ENCODE measurements at places on chromosomes 6 and 20.

- DNase-seq: no peak
These were observed 13.8 kb downstream of the CCN5 start for GRCh38 chr20:44728801-44729443.

- DNase-seq: no peak
These were observed 91.0 kb downstream of the YTHDF1 start for GRCh38 chr20:63124782-63125580.

DNA sequence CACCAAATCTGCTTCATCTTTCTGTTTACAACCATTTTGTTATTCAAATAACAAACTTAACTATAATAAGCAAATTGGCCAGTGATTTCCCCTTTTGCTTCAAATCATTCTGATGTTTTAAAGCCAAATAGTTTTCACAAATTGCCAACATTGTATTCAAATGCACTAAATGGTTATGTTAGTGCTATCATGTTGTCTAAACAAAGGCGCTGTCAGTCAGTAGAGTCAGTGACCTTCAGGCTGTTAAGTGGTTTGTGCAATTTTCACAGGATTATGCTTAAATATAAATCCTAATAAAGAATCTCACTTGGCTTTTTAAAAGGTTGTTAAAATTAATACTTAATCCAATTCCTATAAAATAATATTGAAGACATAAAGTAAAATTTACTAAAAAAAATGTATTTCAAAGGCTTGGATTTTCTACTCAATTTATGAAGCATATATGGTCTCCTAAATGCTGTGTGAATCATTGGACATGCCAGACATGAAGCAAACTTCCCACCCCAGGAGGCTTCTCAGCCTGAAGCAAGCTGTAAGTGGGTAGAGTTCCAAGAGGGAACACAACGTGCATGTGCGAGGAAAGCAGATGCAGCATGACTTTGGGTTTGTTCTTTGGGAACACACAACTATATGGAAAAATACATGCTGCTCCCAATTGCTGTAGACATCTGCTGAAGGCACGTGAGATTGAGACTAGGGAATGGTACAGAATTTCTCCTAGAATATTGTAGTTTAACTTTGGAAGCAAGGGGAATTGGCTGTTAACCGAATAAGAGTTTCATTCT lies 54.9 kb downstream of the RSPO3 start:
- DNase-seq: no peak

GRCh38 chr6:3294921-3295871 lies 36.4 kb downstream of the PSMG4 start:
- DNase-seq: no peak

DNA sequence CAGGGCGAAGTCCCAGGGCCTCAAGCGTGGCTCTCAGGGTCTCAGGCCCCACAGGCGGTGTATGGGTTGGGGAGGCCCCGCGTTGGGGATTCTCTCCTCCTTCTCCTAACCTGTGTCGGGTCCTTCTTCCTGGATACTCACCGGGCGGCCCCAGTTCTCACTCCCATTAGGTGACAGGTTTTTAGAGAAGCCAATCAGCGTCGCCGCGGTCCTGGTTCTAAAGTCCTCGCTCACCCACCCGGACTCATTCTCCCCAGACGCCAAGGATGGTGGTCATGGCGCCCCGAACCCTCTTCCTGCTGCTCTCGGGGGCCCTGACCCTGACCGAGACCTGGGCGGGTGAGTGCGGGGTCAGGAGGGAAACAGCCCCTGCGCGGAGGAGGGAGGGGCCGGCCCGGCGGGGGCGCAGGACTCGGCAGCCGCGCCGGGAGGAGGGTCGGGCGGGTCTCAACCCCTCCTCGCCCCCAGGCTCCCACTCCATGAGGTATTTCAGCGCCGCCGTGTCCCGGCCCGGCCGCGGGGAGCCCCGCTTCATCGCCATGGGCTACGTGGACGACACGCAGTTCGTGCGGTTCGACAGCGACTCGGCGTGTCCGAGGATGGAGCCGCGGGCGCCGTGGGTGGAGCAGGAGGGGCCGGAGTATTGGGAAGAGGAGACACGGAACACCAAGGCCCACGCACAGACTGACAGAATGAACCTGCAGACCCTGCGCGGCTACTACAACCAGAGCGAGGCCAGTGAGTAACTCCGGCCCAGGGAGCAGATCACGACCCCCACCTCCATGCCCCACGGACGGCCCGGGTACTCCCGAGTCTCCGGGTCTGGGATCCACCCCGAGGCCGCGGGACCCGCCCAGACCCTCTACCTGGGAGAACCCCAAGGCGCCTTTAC lies at the start of gene HLA-G:
TSS of gene HLA-G (plus strand) at position 247 of the 892 bp plus-strand sequence. CDS start at position 267, 20 bp downstream.
- no peak for DNase-seq

DNA sequence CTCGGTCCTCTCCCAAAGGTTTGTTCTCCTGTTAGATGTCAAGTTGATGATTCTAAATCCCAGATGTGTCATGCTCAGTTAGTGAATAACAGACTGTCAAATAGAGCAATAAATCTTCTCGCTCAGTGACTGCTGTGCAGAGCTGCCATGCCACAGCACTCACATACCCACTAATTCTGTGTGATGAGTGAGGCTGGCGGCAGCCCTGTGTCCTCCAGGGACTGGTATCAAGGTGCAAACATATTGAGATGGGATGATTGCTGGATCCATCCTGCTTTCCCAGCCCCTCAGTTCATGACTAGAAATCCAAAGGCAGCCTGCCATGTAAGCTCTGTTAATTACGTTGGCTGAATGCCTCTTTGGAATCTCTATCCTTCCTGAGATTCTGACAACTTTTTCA lies 103.9 kb downstream of the OLIG3 start:
- DNase-seq: no peak

DNA sequence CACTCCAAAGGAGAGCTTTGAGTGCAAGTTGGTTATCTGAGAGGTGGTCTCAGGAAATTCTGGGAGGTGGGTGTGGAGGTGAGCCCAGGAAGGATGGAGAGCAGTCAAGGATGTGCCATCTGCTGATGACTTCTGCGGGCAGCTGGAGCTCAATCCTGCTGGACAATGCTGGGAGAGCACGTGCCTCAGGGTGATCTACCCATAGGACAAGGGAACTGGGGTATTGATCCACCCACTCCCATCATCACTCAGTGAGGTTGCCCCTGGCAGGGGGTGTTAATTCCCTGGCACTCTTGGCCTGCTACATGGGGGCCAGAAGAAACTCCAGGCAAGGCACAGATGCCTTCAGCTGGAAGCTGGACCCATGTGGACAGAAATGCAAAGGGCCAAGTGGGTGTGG lies 7.1 kb upstream of the ZBP1 start:
- DNase-seq: no peak

DNA sequence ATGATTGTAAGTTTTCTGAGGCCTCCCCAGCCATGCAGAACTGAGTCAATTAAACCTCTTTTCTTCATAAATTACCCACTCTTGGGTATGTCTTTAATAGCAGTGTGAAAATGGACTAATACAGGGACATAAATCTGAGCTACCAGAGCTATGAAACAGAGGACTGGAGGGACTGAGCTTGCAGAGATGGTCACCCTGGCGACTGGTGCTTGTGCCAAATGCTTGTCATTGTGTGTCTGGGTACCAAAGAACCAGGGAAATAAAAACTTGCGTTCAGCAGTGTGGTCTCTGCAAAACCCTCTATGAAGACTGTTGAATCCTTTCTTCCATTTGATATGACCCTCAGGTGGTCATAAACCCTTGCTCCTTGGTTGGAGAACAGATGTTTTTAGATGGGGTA lies 105.1 kb upstream of the PRL start:
- DNase-seq: no peak

GRCh38 chr6:54730767-54731630 lies 115.6 kb upstream of the FAM83B start:
- no peak for DNase-seq

DNA sequence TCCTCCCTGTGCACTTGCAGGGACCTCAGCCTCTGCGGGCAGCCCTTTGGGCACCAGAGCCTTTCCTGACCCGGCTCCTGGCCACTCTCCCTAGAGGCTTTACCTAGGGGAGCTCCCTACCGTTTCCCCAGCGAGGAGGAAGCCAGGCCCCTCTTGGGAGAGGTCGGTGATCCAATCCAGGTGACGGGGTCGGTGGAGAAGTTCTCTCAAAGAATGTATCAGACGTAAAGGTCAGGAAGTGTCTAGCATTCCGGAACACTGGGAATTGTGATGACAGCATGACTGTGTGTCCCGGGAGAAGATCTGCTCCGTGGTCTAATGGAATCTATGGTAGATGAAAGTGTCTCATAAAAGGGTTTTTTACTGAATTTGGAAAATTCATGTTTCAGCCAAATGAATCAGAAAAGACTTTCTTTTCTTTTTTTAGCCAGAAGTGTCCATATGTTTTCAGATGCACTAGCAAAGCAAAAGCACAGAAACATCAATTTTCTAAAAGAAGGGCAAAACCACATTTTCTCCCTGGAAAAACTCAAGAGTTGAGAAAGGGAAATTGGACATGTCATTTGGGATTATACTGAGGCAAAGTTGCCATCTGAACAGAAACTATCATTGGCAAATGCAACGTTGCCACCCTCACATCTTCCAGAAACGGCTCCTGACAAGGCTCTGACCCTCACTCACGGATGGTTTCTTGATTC lies 289.4 kb downstream of the THBS2 start:
- no peak for DNase-seq

GRCh38 chr6:11535801-11536230 lies 1.7 kb upstream of the TMEM170B start:
- DNase-seq: no peak

DNA sequence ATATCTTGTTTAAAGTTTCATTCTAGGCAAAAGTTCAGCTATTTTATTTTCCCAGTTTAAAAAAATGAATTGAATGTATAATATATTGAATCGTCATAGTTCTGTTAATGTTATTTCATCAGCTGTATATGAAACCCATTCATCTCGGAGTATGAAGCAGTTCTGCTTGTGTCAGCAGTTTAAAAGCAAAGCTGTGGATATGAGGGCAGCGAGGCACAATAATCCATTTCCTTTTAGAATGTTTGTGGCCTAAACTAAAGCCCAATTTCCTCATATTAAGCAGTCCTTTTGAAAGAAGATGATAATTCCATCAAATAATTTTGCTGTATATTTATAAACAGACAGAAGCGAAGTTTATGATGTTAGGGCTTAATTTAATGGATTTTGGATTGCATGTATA lies 300.1 kb downstream of the SAMD5 start:
- DNase-seq: no peak

DNA sequence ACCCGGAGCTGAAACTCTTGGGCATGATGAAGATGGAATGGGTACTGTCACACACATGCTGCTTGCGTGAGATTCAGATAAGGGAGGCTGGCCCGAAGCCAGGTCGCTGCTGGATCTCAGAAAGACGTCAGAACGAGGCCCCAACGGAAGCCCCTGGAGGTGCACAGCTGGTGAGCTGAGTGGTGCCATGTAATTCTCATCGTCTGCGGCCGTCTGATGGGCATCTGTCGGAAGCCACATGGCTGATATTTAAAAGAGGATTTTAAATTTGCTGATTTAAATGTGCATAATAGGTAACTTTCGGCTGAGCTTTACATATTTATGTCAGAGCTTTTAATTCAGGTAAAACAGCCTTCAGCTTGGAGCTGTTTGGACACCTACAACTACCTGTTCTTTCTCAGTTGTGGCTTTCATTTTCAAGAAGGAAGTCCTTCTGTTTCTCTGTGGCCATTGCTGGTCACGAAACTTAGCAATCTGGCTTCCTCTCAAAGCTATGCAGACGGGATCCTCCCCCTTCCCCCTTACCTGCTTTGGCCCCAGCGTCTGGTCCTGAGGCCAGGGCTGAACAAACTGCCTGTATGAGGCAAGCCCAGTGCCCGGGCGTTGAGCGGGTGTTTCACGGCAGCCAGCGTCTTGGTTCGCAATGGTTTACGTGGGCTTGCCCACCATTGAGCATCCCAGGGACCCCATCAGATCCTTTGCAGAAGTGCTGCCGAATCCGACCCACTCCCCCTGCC lies 9.2 kb downstream of the SLCO4A1 start:
- peak; percentile 86 for DNase-seq

DNA sequence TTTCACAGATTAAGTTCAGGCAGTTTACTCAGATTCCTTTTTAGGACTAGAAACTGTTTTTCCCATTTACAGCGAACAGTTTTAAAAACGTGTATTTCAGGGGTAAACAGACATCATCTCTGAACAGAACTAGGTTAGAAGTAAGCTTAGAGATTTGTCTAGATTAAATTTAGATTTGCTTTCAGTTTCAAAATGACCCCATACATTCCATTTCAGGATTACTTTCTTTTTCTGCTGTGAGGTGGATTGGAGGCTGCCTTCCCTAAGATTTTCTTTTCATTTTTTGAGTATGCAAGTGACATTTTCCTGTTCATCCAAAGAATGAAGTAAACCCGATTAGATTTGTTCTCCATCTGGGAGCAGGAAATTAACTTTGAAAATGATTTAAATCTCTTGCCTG lies 747.2 kb downstream of the KHDRBS2 start:
- no peak for DNase-seq

DNA sequence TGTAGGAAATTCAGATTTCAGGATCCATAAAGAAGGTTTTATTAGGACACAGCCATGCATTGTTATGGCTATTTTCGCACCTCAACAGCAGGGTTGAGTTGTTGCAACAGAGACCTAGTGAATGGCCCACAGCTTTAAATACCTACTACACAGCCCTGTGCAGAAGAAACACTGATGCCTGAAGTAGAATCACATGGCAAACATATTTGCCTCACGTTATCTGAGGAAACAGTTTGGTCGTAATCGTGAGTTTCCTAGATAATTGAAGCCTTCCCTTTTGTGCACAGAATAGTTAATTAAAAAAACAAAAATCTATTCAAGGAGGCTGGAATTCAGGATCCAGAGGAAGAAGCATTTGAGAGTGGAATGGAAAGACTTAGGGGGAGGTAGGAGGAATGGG lies 55.1 kb downstream of the GCNT2 start:
- DNase-seq: no peak

- no peak for DNase-seq
These were observed 105.2 kb upstream of the MAP7 start for GRCh38 chr6:136655239-136656014.

- no peak for DNase-seq
These were observed 1.6 kb downstream of the CPXM1 start for GRCh38 chr20:2798814-2799213.

DNA sequence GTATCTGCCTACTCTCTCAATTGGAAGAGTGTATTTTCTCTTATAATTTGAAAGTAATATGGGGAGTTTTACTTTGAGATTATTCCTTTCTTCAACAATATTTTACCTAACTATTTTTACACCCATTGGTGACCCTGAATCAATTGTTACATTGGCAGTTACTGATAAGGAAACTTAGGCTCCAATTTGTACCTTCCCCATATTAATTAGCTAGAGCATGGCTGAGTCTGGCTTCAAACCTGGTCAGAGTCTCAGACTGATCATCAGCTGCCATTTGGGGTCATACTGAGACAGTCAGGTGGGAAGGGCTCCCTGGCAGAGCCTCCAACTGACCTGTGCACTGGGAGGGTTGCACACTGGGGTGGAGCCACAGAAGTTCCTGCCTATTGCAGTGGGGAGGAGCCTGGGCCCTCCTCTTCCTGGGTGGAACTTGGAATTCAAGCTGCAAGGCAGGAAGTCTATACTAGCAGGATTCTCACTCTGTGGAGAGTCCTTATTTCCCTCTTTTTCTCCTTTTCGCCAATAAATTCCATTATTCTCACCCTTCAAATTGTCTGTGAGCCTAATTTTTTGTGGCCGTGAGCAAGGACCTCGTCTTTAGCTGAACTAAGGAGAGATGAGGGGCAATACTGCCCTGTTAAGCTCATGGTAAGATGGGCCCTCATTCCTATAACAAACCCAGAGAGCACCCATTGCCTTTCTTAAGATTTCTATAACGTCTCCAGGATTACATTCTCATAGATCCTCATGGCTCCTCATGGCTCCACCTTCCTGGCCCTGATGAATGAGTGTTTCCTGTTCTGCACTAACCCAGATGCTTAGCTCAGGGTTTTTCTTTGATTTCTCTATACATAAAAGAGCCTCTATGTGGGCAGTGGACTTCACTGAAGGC lies 285.1 kb downstream of the ADGB start:
- no peak for DNase-seq
